ENCODE measurements at places on chromosomes 6 and 20.

GRCh38 chr20:57860576-57860975, 150.8 kb upstream of the PMEPA1 start:
- DNase-seq: no peak

- DNase-seq: no peak
Observed at GRCh38 chr6:2055911-2056310, 189.5 kb downstream of the GMDS start.

- no peak for DNase-seq
Observed at GRCh38 chr20:63636752-63637628, 10.1 kb upstream of the GMEB2 start.

DNA sequence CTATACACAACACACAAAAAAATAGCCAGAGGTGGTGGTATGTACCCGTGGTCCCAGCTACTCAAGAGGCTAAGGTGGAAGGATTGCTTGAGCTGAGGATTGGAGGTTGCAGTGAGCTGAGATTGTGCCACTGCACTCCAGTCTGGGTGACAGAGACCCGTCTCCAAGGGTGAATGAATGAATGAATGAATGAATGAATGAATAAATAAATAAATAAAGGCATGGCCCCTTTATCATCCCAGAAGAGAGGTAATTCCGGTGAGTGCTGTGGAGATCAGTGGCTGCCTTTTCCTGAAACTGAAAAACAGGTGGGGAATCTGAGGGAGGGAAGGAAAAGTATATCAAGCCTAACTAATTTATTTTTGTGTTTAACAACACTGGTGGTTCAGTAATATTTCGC, 90.0 kb downstream of the JARID2 start:
- no peak for DNase-seq

DNA sequence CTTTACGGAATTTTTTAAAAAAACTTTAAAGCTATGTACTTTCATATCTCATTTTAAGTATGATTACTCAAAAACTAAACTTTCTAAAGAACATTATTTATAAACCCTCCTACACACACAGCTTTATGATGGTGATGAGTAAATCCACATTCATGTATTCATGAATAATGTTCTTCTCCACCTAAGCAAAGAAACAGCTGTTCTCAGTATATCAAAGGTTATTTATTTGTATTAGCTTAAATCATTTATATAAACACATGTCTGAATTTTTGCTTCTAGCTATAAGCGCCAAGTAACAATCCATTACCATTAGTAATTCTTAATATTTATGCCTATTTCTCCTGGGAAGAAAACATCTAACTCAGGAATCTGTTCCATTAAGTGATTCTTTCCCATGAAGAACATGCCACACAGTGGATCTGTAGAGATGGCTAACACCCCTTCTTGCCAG, 63.3 kb downstream of the SMLR1 start:
- no peak for DNase-seq

Data from right atrium auricular region (tissue), 2 donors.